EL (cell line): ENCODE measurements at places on chromosomes 1 and 21.

- no peak for DNase-seq
Measured at GRCh38 chr1:70906800-70907199, 140.8 kb downstream of the PTGER3 start.

GRCh38 chr1:43962324-43962723 is 7.5 kb upstream of the DPH2 start:
- no peak for DNase-seq

GRCh38 chr1:19423130-19423529 is 62.2 kb downstream of the CAPZB start:
- DNase-seq: peak; percentile 41

GRCh38 chr1:245337829-245338484 is 183.2 kb downstream of the KIF26B start:
- DNase-seq: no peak

- DNase-seq: peak; percentile 79
Measured at GRCh38 chr21:39630191-39630591, 17.5 kb downstream of the B3GALT5 start.

DNA sequence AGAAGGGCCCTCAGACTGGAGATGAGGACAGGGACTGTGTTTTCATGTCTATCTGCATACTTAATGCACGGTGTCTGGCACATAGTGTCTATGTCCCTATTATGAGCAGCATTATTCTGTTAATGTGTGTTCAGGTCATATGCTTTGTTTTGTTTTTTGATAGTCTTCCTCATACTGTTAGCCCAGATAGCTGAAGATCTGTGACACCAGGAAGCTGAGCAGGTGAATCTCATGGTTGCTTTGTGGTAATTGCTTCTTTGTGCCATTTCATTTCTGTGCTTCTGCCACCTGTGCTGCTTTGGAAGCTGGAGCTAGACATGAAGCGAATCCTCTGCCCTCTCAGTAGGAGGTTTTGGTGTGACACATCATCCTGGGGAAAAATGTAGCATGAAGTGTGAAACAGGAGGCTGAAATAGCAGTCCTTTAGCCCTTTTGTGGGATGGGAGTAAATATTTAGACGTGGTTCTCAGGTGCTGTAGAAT is 15.8 kb downstream of the SMAP2 start:
- no peak for DNase-seq
